ENCODE measurements at places on chromosomes 3 and 15.

- DNase-seq: no peak
Measured at GRCh38 chr3:60703956-60704736, 547.1 kb downstream of the FHIT start.

GRCh38 chr3:23246651-23247050 is 43.5 kb downstream of the UBE2E2 start:
- DNase-seq: no peak

DNA sequence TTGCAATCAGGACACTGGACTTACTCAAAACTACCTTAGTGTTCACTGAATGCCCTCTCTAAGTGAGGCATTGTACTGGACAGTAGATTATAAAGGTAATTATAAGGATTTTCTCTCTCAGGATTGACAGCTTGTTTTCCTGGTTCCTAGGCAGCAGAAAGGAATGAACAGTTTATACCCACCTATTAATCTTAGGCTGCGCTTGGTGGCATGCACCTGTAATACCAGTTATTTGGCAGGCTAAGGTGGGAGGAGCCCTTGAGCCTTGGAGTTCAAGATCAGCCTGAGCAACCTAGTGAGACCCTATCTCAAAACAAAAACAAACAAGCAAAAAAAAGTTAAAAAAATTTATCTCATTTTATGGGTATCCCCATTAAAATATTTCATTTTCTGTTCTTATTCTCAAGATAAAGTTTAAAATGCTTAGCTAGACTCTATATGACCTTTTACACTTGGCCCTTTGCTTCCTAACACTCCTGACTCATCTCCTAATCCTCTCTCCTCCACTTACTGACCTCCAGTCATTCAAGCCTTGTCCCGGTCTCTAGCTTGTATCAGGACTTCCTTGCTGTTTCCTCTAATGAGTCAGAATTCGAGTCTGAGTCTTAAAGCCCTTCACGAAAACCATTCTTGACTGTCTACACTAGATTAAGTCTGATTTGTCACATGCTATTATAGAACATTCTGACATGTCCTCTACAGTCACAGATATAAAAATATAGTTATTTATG is 348.6 kb downstream of the NLGN1 start:
- no peak for DNase-seq

- no peak for DNase-seq
Measured at GRCh38 chr3:153356908-153357307, 194.9 kb downstream of the RAP2B start.

GRCh38 chr15:87846746-87847145 is 409.8 kb downstream of the NTRK3 start:
- DNase-seq: no peak

- peak; percentile 41 for DNase-seq
Measured at GRCh38 chr15:100764778-100765466, 114.7 kb upstream of the ALDH1A3 start.

- peak; percentile 99 for DNase-seq
Measured at GRCh38 chr3:9731206-9732079, at the start of gene BRPF1. Gene BRPF1, plus strand, starts transcription at chr3:9731735. Its CDS starts 2,406 bp downstream, at chr3:9734141.

- no peak for DNase-seq
Measured at GRCh38 chr15:65476903-65477302, 40.6 kb downstream of the DPP8 start.

DNA sequence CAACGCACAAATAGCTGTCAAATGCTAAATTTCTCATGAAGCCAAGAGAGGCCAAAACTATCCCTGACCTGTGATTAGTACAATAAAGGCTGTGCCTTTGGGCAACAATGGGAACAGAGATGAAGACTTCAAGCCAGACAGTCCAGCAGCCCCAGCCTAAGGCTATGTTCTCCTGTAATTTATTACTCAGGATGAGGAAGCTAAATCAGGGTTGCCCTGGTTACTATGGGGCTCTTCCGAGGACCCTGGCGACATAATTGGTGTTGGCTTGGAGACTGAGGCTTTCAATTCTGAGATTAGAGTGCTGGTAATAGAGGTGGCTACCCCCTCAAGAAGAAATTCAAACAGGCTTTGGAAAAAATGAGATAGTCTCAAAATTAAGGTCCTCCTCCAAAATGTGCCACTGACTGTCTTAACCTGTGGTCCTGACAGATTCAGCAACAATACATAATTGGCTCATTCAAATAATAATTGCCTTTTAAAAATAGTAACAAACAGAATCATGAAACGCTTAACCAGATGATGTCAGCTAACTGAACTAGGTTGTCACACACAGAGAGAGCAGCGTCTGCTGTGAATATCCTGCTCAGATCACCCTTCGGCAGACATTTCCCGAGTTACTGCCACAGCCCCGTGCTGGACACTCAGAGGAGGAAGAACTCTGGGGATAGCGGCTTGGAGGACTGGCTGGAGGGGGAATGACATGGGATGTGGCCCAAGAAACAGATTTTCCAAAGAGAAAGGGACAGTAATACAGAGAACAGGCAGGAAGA is 43.0 kb downstream of the NSMCE3 start:
- no peak for DNase-seq

DNA sequence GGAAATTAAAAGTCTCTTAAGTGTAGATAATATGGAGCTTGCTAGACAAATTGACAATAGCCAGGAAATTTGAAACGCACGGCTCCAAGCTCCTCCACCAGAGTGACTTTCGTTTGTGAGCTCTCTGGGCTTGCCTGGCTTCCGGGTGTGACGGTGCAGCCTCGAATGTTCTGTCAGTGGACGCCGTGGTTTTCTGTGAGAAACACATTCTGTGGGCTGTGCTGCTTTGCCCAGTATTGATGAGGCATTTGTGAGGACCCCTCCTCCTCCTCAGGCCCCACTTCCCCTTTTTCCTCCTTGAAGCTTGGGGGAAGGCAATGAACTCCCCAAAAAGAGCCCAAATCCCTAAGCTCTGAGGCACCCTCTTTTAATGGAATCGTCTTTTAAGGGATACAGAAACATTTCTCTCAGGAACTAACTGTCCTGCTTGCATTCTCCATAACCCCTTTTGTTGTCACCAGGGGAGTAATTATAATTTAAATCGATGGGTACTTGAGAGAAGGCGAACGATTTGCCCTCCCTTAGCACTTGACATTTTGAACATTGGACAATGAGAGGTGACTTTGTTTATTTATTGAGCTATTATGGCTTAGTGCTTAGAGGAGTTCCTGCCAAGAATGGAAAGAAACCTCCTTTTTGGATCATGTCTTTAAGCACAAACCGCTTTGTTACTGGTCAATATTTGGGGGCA is 40.8 kb downstream of the POLR2M start:
- DNase-seq: peak; percentile 32

- no peak for DNase-seq
Measured at GRCh38 chr3:111787556-111788463, 71.3 kb upstream of the PHLDB2 start.

GRCh38 chr15:40059821-40060220 is 20.8 kb upstream of the SRP14 start:
- DNase-seq: no peak

- no peak for DNase-seq
Measured at GRCh38 chr15:37014137-37014536, 86.2 kb downstream of the MEIS2 start.

DNA sequence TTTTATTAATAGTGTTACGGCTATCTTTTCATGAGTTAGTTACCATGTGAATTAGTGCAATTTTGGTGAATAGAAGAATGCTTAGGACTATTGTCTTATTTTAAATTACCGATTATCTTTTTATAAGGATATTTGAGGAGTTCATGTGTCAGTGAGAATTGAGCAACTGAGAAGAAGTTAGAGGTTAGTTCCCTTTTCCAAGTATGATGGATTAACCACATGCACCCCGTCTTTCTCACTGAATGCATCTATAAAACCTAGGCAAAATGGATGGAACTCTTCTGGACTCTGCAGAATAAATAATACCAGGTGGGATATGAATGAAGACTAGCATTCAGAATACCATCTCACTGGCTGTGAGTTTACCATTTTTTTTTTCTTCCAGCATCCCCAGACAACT is 74.3 kb downstream of the TCF12 start:
- no peak for DNase-seq

DNA sequence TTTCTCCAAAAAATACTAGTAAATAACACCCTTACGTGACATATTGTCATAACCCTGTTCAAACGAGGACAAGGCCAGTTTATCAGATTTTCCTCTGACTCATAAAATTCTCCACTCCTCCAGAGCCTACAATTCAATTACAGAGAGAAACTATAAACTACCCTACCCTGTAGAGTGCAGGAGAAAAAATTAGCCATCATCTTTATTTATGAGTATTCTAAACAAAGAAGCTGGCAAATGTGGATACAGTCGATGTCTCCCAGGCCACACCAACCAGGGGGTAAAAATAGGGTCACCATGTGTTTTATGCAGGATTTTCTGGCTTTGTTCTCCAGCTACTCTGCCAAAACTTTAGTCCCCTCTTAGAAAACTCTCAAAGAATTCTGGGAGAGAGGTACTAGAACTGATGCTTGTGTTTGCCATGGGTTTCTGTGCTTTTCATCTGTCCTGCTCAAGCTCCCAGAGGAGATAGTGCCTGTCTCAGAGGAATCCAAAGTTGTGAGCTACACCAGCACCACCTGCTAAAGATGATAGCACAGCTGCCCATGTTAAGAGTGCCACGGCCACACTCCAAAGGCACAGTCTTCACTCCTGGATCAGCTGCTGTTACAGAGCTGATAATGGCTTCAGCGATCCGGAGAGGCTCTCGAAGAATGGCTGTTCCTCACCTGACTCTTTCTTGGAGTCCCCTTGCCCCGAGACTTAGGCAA is 150.2 kb downstream of the IMPG2 start:
- no peak for DNase-seq

DNA sequence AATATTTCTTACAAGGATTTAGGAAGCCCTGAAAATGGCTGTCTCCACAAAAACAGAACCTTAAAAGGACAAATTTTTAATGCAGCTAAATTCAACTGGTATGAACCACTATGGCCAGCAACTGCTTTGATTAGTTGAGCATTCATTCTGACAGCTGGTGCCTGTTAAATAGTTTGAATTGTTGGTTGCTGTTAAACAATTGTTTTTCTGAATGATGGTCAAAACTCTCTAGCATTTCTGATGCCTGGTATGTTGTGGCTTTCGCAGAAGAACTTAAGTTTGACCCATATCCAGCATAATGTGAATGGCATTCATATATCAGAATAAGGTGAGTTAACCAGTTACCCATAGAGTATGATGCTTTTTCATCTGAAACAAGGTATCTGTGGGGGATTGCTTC is 138.4 kb downstream of the MEIS2 start:
- no peak for DNase-seq

Measured in NCI-H2029 (cell line).